CD4-positive, alpha-beta T cell treated with Interleukin-1 beta for 1 hour (primary cell): ENCODE measurements at places on chromosomes 7 and 10.

- DNase-seq: no peak
Measured at GRCh38 chr7:116483271-116483942, 16.1 kb upstream of the CAV2 start.

DNA sequence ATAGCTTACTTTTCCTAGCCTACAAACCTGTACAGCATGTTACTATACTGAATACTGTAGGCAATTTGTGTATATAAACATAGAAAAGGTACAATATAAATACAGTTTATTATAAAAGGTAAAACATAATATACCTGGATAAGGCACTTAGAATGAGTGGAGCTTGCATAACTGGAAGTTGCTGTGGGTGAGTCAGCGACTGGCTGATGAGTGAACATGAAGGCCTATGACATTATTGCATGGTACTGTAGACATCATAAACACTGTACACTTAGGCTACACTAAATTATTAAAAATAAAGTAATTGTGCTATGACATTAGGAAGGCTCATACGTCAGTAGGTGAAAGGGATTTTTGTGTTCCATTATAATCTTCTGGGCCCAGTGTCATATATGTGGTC, 228.8 kb downstream of the HDAC9 start:
- no peak for DNase-seq

DNA sequence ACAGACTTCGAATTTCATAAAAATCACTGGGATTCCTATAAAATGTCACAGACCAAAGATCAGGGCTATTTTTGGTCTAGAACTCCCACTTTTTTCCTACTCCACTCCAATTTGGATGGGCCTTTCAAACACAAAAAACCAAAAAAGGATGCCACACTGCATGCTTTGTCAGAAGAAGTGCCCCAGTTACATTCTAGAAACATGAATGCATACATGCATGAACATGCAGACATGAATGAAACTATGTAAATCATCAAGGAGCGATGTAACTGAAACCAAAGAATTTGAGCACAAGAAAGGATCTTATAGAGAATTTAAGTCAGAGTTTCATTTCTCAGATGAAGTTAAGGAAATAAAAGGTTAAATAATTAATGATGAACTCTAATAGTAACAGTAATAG, 31.8 kb upstream of the FAM133B start:
- no peak for DNase-seq

DNA sequence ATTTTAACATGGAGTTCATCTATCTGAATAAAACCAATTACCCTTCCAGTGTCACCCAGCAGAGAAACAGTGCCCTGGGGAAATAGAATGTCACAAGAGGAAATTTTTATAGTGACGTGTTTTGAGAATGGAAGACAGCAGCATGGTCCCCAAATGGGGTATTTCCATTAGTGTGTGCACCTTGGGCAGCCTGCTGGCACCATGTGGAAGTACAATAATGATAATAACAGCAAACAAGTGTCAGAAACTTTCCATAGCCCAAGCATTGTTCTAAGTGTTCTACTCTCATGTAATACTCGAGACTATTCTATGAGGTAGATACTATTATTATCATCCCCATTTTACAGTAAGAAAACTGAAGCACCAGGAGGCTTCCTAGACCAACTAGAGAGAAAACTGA, 2.2 kb upstream of the PDE1C start:
- no peak for DNase-seq

GRCh38 chr10:85642421-85643170, 724.0 kb downstream of the GRID1 start:
- no peak for DNase-seq

- DNase-seq: no peak
Measured at GRCh38 chr10:24417053-24417452, 208.1 kb downstream of the KIAA1217 start.

- DNase-seq: peak; percentile 3
Measured at GRCh38 chr10:33248638-33249037, 85.8 kb downstream of the NRP1 start.

DNA sequence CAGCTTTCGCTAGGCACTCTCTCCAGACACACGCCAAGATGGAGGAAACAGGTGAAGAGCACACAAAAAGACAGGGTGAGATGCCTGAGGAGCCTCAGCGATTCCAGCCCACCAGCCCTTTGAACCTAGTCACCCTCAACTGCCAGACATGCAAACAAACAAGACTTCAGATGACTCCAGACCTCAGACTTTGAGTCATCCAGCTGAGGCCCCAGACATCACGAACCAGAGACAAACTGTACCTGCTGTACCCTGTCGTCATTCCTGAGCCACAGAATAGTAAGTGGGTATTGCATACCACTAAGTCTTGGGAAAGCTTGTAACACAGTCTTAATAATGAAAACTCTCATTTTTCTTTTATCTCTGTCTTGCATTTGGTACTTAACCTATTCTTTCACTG, 126.6 kb upstream of the LSM8 start:
- DNase-seq: no peak

DNA sequence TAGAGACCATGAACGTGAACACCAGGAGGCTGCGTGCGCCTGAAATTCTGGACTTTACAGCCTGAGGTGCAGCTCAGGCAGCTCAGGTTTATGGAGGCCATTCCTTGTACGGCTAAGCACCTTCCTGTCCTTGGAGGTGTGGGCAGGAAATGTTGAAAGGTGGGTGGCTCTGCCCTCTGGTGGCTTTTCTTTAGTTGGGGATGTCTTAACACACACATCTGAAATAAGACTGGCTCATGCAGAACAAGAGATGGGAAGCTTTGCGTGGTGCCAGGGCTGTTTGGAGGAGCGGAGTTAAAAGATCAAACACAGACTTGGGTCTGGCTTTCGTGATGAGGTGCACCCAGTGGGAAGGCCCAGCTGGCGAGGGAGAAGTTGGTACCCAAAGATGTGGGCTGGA, 64.1 kb downstream of the DOCK1 start:
- no peak for DNase-seq

DNA sequence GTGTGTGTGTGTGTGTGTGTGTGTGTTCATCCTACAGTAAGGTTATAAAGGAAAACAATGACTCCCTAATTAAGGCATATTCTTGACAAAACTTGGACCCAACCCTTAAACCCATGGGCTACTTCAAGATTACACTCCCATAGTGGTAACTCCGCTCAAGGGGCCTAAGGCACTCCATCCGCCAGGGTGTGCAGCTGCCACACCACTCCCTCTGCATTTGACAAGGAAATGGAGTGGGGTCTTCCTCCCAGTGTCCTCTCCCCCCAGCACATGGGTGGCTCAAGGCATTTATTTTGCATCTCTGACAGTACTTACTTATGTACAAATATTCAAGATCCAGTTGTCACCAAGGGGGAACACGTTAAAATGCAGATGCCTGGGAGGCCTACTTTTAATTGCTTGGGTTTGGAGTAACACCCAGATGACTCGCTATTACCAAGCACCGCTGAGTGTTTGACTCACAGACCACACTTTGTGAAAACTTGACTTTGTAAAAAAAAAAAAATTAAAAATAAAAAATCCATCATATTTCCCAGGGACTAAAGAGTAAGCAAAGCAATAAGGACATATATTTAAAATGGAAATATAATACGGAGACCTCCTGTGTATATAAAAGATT, 53.0 kb upstream of the AGR3 start:
- no peak for DNase-seq

- DNase-seq: no peak
Measured at GRCh38 chr10:20007426-20007825, 191.2 kb downstream of the PLXDC2 start.

DNA sequence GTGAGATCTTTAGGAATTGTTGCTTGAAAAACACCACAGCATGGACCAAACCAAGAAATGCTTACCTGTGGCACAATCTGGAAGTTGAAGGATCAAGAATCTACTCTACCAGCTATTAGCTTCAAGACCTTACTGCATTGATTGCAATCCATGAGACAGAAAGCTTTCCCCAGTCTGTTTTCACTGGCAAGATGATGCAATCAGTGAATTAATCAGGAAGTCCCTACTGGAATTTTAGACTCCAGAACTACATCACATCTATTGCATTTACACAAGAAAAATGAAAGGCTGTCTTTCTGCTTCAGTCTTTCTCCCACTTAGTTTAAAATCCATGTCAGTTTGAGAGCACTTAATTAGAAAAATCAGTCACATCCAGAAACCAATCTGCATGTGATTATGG, 191.7 kb downstream of the TFEC start:
- no peak for DNase-seq
